RWPE1 (cell line): ENCODE measurements at places on chromosomes 2 and 18.

DNA sequence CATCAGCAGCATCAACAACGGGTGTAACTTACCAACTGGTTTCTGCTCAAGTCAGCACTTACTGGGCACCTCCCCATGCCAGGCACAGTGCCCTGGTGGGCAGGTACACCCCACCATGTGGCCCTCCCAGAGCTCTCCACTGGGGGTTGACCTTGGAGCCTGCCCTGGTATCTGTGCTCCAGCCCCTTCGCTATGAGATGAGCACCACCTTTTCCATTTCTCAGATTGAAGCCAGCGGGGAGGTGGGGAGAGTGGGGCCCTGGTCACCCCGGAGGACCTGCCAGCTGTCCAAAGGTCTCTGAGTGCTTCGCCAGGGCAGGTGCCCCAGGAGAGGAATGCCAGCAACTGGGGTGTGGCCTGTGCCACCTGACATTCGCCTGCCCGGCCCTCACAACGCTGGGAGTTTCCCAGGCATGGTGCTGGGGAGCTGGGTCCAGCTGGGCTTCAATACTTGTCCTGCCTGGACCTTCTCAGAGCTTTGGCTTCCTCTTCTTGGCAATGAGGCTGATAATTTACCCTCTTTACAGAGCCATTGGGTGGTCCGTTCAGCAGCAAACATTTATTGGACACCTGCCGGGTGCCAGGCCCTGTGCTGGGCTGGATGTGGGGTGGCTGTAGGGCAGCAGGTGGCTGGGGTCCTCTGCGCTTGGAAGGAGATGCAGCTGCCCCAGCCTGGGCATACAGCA, 5.9 kb upstream of the ZAP70 start:
- no peak for DNase-seq

GRCh38 chr2:159904959-159905305, 106.9 kb upstream of the CD302 start:
- no peak for DNase-seq

- peak; percentile 49 for DNase-seq
Measured at GRCh38 chr2:101823347-101823791, 125.9 kb downstream of the MAP4K4 start.

- DNase-seq, result no peak
Measured at GRCh38 chr18:49500201-49500921, 13.3 kb upstream of the C18orf32 start.

DNA sequence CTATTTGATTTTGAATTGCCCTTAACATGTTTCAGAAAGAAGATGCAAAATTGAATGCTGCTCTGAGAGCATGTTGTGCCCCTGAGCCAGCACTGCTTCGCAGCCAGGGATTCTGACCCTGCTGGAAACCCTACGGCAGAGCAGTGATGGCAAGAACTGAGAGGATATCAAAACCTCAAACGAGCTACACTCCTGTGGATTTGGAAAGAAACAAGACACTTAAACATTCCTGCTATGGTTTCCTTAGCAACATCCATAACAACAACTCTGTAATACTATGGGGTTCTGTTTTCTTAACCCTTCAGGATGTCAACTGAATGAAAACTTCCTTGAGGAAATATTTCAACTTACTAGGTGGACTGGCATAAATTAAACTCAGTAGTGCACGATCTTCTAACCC, 649.1 kb downstream of the NYAP2 start:
- DNase-seq, result peak; percentile 49

GRCh38 chr2:152396763-152397162, 61.8 kb downstream of the FMNL2 start:
- no peak for DNase-seq

GRCh38 chr2:101983486-101983885, 8.3 kb upstream of the IL1R2 start:
- peak; percentile 56 for DNase-seq

GRCh38 chr2:204272089-204272488, 273.2 kb upstream of the PARD3B start:
- no peak for DNase-seq

DNA sequence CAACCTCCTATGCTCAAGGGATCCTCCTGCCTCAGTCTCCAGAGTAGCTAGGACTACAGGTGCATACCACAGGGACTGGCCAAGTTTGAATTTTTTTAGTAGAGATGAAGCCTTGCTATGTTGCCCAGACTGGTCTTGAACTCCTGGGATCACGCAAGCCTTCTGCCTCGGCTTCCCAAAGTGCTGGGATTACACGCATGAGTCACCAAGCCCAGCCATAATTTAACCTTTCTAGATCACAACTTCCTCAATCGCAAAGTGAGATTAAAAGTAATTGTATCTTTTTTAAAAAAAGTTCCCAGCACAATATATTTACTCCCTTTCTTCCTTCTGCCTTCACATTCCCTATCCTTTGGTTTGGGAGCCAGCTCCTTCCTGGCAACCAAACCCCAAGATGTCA, 5.8 kb upstream of the PPP1CB start:
- no peak for DNase-seq

- no peak for DNase-seq
Measured at GRCh38 chr2:188785490-188785889, 188.7 kb upstream of the COL3A1 start.

GRCh38 chr2:23711979-23712755, 214.8 kb downstream of the ATAD2B start:
- no peak for DNase-seq

DNA sequence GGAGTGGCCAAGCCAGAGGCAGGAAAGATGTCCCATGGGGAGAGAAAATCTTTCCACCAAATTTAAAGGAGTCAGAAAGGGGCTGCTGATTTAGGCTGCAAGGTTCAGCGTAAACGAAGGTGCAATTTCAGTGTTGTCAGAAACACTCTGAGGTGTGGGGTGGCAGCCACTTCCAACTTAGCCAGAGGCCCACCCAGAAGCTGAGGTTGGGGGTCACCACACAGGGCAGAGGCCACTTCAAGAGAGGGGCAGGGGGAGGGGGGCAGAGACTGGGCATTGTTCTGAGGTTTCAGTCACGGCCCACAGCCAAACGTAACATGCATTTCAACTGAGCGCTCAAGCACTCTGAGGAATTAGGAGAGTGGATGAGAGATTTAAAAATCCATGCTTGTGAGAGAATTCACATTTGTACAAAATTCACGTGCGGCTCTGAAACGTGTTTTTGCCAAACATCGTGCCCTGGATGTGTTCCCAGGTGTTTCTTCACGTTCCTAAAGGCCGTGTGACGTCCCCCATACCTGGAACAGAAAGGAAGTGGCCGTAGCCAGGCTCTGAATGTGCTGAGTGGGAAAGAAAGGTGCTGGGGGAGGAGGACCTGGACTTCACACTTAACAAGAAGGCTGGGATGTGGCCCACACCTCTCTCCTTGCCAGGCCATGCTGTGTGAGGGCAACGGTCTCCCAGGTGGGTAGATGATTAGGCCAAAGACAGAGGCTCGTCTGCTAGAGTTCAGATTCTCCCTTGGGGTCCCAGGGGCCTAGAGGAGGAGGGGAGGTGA, 19.5 kb upstream of the BOK start:
- DNase-seq, result no peak

DNA sequence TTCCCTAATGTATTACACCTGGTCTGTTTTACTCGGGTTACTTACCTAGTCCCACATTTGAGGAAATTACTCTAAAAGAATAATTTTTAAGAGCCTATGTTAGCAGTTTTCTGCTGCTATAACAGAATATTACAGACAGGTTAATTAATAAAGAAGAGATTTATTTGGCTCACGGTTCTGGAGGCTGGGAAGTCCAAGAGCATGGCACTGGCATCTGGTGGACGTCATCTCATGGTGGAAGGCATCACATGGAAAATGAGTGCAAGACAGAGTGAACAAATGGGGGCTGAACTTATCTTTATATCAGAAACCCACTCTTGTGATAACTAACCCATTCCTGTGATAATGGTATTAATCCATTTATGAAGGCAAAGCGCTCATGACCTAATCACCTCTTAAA, 12.8 kb upstream of the GLS start:
- DNase-seq, result no peak

- peak; percentile 16 for DNase-seq
Measured at GRCh38 chr18:44826418-44827259, 146.0 kb downstream of the SETBP1 start.

DNA sequence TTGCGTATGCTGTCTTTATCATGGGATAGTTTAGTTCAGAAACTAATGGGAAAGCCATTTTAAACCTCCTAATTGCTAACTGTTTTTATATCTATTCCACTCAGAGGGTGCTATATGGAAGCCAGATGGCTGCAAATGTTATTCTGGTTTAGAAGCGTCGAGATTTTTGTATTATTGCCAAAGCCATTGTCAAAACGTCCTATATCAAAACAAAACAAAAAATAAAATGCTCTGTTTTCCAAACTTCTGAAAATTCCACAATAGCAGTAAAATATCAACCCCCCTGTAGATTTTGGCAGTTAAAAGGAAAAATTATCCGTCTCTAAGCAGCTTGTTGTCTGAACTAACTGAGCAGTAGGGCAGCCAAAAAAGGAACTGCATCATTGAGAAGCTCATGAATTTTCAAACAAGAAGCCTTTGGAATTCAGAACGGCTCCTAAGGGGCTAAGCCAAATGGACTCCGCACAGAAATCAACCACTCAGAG, 195.4 kb upstream of the CWC22 start:
- no peak for DNase-seq

DNA sequence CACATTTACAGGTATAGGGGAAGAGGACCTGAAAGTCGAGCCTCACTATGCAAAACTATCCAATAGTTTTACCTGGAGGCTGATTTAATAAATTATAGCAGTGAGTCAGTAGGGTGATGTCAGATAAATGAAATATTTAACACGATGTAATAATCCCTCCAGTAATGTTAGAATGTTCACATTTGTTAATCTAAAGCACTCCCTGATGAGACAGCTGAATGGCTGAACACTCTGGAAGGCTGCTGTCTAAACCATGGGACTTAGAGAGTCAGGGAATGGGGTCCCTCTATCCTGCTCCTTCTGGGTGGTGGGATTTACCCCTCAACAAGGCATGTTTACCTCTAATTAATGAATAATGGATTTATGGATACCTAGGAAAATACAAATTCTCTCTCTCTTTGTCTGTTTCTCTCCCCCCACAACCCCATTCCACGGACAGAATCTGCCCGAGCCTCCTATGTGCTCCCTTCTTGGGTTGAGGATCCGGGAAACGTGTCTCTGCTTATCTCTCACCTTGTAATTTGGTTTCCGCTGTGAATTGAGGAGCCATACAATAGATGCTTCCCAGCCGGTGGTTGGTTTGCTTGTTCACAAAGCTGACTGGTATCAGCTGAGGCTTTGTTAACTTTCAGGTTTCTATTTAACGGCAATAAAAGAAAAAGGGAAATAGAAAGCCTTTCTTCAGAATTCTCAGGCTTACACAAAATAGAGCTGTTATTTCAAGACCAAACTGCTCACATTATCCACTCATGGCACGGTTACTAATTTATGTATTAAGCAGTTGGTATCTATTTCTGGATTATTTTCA, 25.9 kb downstream of the LRRC30 start:
- DNase-seq, result no peak

GRCh38 chr2:120463527-120463926, 117.6 kb downstream of the INHBB start:
- no peak for DNase-seq

DNA sequence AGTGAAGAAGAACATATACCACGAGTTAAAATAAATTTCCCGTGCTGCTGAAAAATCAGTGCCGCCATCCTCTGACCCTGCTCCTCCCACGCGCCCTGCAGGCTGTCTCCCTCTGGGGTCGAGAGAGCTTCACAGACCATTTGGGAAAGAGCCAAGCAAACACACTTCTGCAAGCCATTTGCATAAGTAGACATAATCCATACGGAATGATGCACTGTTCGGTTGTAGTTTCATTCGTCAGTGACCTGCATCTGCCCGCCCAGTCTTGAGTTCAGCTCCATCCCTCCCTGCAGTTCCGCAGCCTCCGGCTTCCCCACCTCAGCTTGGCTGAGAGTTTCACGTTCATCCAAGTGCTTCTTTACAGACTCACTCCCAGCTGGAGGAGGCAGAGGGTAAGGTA, 69.6 kb downstream of the TRAPPC12 start:
- DNase-seq, result no peak

- DNase-seq, result no peak
Measured at GRCh38 chr18:49934457-49934856, 121.1 kb upstream of the ACAA2 start.

DNA sequence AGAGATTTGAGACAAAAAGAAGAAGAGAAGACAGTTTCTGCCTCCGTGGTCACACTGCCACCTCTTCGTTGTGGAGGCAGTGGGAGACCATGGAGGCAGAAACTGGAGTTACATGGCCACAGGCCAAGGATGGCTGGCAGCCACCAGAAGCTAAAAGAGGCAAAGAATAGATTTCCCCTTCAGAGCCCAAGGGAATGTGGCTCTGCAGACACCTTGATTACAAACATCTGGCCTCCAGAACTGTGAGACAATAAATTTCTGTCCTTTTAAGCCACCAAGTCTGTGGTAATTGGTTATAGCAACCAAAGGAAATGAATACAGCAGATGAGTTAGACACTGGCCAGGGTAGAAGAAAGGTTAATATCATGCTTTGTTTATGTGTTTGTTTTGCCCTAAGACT, 420.4 kb upstream of the LYPD1 start:
- no peak for DNase-seq

- no peak for DNase-seq
Measured at GRCh38 chr2:109479804-109480203, 134.0 kb downstream of the SEPTIN10 start.

DNA sequence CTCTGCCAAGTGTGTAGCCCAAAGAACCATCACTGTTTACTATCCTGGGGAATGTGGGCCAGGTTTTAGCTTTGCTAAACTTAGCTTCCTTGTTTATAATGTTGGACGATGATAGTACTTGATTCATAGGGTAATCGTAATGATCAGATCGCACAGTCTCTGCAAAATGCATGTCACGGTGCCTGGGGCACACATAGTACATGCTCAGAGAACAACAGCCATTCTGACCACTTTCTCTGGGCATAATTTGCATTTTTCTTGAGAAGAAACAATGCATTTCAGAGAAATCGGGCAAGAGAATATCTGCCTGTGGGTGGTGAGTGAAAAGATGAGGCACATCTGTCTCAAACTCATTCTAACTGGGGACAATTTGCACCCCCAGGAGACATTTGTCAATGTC, 16.3 kb downstream of the ACKR3 start:
- DNase-seq, result no peak

DNA sequence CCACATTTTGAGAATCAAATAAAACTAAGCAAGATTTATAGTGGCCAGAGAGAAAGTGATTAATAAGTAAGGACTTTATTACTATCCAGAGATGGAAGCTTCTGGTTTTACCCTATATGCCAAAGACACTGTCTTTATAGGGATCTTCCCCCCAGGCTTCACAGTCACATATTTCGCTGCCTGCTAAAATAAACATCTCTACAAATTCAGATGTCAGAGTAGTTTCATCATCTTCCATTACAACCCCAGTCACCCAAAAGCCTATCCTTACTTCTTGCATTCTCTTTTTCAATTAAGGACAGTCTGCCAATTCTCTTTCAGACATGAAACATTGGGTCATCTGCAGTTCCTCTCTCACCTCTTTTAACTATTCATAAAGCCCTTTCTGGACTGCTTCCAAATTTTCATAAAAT, 28.3 kb downstream of the CREB1 start:
- DNase-seq, result no peak

- no peak for DNase-seq
Measured at GRCh38 chr2:97761192-97761591, 47.8 kb downstream of the ZAP70 start.

- no peak for DNase-seq
Measured at GRCh38 chr2:54655046-54655809, 68.2 kb upstream of the EML6 start.
